MM.1S (cell line): ENCODE measurements at places on chromosomes 6 and 20.

DNA sequence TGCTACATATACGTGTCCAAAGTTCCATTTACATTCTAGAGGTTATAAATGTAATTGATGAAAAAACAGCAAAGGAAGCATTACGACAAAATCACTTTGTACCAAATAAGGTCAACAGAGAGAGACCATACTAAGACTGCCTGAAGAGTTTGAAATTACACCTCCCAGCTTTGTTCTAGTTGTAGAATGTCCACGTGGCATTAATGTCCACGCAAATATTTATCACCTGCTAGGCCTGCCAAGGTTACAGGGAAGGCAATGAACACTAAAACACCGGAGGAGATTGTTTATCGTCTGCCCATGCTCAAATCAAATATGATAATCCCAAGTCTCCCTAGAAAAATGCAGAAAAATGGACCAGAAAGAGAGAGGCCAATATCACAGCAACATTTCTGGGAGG, 6.2 kb downstream of the RALGAPA2 start:
- DNase-seq: no peak

- DNase-seq: no peak
These were observed 117.8 kb upstream of the FOXO3 start for GRCh38 chr6:108442770-108443520.

GRCh38 chr6:94376876-94377275, 957.5 kb upstream of the EPHA7 start:
- no peak for DNase-seq

DNA sequence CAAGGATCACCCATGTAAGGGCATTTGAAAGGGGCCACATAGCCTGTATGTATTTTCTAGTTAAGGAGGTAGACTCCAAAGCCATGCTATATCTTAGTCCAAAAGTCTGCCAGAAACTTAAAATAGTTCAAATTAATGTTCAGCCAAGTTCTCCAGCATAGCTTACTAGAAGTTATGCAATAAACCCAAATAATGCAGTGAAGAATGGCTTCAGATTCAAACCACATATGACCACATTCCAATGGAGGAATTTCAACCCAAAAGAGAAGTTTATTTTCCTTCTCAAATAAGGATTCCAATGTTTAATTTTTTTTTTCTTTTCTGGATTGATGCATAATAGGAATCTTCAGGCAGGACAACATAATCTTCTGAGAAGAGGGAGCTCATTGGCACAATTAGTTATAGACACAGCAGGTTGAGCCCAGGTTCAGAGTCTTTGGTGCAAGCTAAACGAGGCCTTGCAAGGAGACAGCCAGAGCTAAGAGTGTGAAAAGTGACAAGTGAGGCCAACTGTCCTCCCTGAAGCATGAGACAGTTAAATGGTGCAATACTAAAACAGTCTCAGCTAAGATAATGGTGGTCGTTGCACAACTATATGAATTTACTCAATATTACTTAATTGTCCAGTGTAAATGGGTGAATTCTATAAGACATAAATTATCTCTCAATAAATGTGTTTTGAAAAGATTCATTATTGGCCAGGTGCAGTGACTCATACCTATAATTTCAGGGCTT, 598.8 kb upstream of the CDH4 start:
- no peak for DNase-seq

GRCh38 chr6:167079853-167080297, 43.0 kb upstream of the CCR6 start:
- peak; percentile 77 for DNase-seq

DNA sequence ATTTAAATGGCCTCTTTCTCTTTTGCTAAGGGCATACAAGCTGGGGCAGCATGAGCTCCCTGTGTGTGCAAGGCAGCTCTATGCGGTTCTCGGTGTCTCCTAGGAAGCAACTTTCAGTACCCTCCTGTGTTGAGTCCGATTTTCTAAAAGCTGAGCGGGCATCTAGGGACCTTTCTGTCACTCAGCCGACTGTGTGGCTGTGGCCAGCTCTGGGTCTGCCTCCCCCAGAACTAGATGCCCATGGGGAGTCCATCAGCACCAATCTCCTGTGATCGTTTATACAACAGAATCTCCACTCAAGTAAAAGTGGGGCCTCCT, 7.5 kb downstream of the NELFCD start:
- no peak for DNase-seq

DNA sequence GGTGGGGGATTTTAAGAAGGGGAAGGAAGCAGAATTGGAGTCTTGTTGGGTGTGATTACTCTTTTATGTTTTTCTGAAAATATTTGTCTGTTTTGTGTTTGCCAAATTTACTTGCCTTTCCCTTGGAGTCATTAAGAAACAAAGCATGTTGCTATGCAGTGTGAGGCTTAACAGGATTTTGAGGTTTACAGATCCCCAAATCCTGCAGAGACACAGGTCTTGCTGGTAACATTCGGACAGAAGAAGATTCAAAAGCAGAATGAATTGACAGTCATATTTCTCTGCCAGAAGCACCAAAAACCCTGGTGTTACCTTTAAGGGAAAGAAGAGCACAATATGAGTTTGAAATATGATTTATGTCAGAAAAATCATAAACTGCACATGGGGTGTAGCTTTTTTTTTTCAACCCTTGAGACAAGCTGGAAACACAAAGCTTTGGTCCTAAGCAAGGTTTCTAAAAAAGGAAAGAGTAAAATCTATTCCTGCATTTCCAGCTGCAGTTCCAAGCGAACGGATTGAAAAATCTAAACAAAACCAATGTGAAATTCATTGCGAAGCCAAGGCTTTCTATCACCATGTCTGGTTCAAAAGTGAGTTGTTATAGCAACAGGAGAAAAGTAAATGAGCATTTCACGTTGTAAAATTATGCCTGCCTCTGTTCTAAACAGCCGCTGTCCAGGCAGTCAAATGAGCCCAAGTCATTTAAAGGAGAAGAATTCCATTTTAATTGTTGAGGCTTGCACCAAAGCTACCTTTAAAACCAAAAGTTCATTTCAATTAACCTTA, 358.9 kb upstream of the SASH1 start:
- DNase-seq: no peak

DNA sequence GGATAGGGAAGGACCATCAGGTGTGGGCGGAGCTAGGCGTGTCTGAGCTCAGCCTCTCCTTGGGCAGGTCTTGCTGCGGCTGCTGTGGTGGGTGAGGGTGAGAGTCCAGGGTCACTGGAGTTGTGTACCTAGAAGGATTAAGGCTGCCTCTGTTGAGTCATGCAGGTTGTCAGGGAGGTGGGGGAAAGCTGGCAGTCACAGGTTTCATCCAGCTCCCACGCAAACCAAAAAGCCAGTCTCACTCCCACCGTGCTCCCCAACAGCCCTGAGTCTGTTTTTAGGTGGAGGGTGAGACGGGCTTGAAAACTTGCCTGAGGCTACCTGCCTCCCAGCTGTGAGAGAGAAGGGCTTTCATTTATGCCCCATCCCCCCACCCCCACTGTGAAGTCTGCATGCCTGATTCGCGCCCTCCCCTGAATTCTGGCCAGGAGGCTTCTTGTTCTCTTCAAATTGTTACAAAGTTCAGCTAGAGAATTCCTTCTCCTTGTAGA, 161.5 kb downstream of the MYLK4 start:
- no peak for DNase-seq

GRCh38 chr6:67630146-67630545, 1004.9 kb upstream of the ADGRB3 start:
- DNase-seq: peak; percentile 19

GRCh38 chr6:148422085-148422484, 79.4 kb downstream of the SASH1 start:
- no peak for DNase-seq

DNA sequence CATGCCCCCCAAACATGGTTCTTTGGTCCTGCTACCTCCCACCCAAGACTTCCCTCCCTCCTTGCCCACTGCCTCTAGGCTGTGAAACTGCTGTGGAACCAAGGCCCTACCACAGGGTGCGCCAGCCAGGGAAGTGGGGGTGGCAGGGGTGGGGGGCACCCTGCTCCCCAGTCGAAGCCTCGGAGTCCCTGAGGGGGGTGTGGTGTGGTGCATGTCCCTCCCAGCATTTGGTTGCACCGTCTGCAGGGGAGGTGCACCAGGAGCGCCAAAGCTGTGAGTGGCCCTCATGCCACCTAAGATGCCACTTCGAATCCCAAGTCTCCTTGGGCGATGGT, 1.8 kb downstream of the RGS19 start:
- DNase-seq: no peak

GRCh38 chr6:138374815-138375214, 2.9 kb upstream of the SMIM28 start:
- no peak for DNase-seq

DNA sequence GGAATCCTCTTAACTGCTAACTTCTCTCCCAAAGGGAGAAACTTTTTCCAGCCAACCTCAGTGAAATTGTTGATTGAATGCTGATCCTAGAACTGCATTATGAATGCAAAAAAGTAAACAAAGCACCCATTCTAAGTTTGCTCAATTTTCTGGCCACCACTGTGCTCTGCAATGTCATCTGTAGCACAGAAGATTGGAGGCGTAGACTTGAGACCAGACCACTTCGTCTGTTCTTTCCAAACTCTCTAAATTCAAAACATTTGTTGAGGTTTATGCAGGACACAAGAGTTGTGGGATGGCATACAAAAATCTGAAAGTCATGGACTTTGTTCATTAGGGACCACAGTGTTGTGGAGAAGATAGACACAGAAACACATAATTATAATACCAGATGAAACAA, 11.1 kb upstream of the TSPYL1 start:
- no peak for DNase-seq

DNA sequence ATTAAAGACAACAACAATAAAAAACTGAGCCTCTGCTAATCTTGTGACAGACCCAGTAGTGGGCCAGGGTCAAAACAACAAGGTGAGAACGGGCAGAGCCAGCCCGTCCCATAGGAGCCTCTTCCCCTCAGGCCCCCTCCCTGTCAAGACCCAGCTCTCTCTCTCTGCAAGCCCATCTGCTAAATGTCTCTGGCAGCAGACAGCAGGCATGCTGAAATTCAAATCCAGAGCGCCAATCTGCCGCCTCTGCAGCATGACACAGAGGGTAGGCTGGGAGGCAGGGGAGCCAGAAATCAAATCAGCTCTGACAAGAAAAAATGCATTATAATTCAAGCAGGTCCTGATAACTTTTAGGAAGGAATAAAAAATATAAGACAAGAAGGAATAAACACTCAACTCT, 26.3 kb downstream of the METTL24 start:
- DNase-seq: no peak

- DNase-seq: no peak
These were observed 625.2 kb downstream of the EPM2A start for GRCh38 chr6:145110109-145110508.

DNA sequence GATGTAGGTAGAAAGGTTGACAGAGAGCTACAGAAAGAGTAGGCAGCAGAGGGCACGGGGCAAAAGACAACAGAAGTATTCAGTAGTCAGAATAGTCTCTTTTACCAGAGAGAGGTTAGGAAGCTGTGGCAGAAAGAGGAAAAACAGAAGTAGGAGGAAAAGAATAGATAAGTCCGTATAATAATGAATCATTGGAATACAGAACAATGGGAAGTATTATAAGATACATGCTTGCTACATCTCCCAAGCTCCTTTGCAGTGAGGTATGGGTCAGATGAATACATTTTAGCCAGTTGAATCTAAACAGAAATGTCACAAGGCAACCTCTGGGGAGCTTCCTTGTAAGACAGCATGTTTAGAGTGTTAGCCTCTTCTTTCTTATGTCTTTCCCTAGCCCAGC, 570.5 kb upstream of the CITED2 start:
- DNase-seq: no peak

DNA sequence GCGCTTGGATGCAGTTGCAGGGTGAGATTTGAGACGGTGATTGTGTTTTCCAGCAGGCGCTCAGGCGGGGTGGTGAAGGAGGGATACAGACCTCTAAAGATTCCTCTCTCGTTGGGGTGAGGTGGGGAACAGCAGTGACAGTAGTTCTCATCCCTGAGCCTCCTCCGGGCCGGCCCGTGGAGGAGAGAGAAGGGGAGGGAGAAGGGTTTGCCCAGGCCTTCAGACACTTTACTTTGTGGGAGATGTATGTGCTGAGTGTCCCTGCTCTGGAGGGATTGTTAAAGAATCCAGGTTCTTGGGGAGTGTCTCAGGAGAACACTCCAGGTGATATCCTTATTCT, 41.0 kb downstream of the PSMB9 start:
- DNase-seq: no peak

DNA sequence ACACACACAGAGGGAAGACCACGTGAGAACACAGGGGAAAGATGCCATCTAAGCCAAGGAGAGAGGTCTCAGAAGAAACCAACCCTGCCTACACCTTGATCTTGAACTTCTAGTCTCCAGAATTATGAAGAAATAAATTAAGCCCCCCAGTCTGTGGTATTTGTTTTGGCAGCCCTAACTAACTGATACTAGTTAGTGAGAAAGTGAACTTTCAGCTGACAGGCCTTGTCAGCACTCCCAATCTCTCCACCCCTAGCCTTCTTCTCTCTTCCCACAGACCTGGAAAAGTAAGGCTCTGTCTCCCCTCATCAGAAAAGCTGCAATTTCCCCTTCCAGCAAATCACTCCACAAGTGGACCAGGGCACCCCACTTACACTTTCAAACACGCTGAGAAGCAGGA, 108.6 kb upstream of the CDYL start:
- DNase-seq: no peak

GRCh38 chr6:73566954-73567591, 46.2 kb upstream of the EEF1A1 start:
- DNase-seq: no peak

- no peak for DNase-seq
These were observed 91.2 kb upstream of the BACH2 start for GRCh38 chr6:90387826-90388225.

DNA sequence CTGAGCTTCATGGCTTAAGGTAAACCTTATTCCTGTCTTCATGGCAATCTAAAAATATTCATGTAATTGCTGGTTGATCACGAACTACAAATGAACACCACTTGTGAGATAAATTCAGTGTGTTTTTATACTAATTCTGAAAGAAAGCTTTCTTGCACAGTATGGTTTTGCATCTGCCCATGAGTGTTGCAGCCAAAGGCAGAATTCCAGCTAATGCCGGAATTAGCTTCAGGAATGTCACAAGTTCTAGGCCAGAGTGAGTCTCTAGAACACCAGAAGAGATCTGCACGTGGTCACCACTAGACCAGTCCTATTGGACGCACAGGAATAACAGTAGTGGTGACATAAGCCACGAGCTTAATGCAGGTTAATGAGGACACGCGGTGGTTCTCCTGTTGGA, 223.7 kb downstream of the CDH4 start:
- DNase-seq: no peak

DNA sequence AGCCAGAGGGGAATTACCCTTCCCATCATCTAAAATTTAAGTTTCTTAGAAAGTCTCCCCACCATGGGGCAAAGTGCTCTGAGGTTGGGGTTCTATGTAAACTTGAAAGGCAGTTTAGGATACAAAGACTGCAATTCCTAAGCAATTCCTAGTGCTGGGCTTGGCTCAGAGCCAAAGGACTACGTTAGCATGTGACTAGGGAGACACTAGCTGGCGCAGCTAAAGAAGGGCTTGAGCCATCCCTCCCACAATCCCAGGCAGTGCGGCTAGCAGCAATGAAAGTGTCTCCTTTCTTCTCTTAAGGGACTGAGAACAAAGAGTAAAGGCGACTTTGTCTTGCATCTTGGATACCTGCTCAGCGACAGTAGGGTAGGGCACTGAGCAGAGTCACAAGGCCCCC, 306.6 kb upstream of the FKBP1C start:
- no peak for DNase-seq
